Pulmonary artery endothelial cell (primary cell): ENCODE measurements at places on chromosomes 6 and 20. TPM values are rescaled to one million over a fixed set of nuclear protein-coding genes. Genes with fewer than 3 reads are reported as not detected.

SPTLC3 gene
- 0.40 and 0.71 TPM in 2 replicates for total RNA-seq

PRDM13 gene
- total RNA-seq = not detected in 2 replicates

ZC2HC1B gene
- not detected in 2 replicates for total RNA-seq

YIPF3 gene
- 86.2 and 90.1 TPM in 2 replicates for total RNA-seq

SLPI gene
- 0.18 TPM in 1 of 2 replicates, not detected in the other for total RNA-seq

TSPO2 gene
- total RNA-seq = not detected in 2 replicates

ZNF831 gene
- not detected in 2 replicates for total RNA-seq

C6orf141 gene
- total RNA-seq = 2.8 and 6.0 TPM in 2 replicates

ZNF311 gene
- total RNA-seq = 0.56 and 0.59 TPM in 2 replicates

ENPP1 gene
- 2.5 and 2.6 TPM in 2 replicates for total RNA-seq

BCAS4 gene
- total RNA-seq = 1.6 and 2.5 TPM in 2 replicates

FAM209B gene
- total RNA-seq = not detected in 2 replicates

HEY2 gene
- 0.46 and 2.8 TPM in 2 replicates for total RNA-seq

MEI4 gene
- total RNA-seq = not detected in 2 replicates

XKR7 gene
- not detected in 2 replicates for total RNA-seq

SLC4A11 gene
- total RNA-seq = 3.0 and 4.3 TPM in 2 replicates

SPINT3 gene
- not detected in 2 replicates for total RNA-seq

UNC93A gene
- not detected in 2 replicates for total RNA-seq

SLC22A2 gene
- not detected in 2 replicates for total RNA-seq

SLC17A1 gene
- not detected in 2 replicates for total RNA-seq

GDAP1L1 gene
- total RNA-seq = not detected in 2 replicates

SPDEF gene
- 0.11 TPM in 1 of 2 replicates, not detected in the other for total RNA-seq

GPR6 gene
- not detected in 2 replicates for total RNA-seq

RAMACL gene
- 1.4 and 2.4 TPM in 2 replicates for total RNA-seq

CGAS gene
- total RNA-seq = 4.8 and 9.6 TPM in 2 replicates

F13A1 gene
- not detected in 2 replicates for total RNA-seq
